ENCODE measurements at places on chromosomes 4 and X.

GRCh38 chr4:133493776-133494175 is 344.7 kb downstream of the PCDH10 start:
- DNase-seq, result no peak

DNA sequence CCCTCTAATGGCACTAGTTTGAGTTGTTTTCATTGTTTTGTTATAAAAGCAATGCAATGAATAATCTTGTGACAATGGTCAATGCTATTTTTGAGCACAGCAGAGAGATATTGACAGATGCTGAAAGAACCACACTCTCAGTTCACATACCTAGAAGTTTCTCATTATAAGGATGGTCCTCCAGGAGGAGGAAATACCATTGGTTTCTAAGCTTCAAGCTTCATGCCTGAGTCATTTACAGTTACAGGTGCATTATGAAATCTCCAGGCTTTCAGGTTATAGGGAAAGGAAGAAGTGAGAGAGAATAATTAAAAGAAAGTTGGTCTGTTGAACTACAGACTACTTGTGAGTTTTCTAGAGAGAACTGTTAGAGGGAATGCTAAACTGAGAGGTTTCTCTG is 75.3 kb downstream of the PWWP3B start:
- no peak for DNase-seq

GRCh38 chrX:70352496-70352895 is 62.6 kb downstream of the KIF4A start:
- DNase-seq, result no peak

DNA sequence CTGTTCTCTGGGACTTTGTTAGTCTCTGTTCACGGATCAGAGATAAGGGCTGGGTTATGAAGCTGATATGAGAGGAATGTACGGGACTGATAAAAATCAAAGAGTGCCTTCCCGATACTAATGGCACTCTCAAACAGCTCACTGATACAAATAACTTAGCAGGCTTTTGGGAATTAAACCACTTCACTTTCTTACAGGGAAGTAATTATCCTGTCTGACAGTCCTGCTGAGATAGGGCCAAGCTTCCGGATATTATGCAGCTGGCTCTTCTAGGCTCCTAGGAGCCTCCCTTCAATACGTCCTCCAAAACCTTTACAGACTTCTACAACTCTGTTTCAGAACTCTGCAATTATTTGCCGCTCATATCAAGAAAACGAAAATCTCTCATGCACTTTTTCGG is 418.0 kb downstream of the NLGN4X start:
- no peak for DNase-seq

GRCh38 chr4:28082686-28083390 is 1222.2 kb downstream of the STIM2 start:
- DNase-seq, result peak; percentile 11

All from EL (cell line).